GM23248 (cell line): ENCODE measurements at places on chromosomes 13 and 19.

- DNase-seq, result no peak
These were observed 7.1 kb downstream of the COLGALT1 start for GRCh38 chr19:17562561-17562960.

DNA sequence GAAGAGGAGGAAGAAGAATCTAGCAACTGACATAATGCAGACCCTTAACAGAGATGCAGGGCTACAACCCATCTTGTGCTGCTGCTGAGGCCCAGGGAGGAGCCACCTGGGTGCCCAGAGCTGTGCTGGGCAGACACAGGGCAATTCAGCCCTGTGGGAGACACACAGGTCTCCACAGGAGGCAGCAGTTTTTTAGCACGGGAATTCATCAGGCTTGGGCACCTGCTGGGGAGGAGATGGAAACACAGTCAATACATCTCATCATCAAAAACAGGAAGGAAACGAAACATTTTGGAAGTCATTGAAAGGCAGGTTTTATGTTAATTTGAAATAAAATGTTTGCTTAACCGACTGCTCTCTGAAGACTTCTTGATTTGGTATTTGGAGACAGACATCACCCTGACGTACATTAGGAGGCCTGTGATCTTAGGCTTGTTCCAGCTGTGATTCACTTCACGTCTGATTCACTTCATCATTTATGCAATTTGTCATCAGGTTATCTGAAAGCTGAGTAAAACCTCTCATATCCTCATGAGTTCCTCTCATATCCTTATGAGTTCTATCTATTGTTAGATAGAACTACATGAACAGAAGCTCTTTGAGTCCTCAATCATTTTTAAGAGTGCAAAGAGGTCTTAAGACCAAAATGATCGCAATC lies 77.4 kb downstream of the CYSLTR2 start:
- DNase-seq, result peak; percentile 79

- no peak for DNase-seq
These were observed 21.1 kb downstream of the TEX101 start for GRCh38 chr19:43435775-43436174.

- DNase-seq, result peak; percentile 68
These were observed 9.4 kb upstream of the CEACAM16 start for GRCh38 chr19:44689290-44690130.

GRCh38 chr13:19993024-19993423 lies 34.5 kb downstream of the ZMYM2 start:
- DNase-seq, result no peak
